ENCODE measurements at places on chromosomes 5 and 9. TPM values are rescaled to one million over a fixed set of nuclear protein-coding genes. Genes with fewer than 3 reads are reported as not detected.

The RUSC2 gene
- 18.2 TPM for total RNA-seq

GRCh38 chr5:76807296-76807695 lies 11.5 kb upstream of the F2RL1 start:
- DNase-seq = peak; percentile 88

GRCh38 chr5:93307557-93307956 lies 273.5 kb downstream of the NR2F1-AS1 start:
- DNase-seq = no peak

DNA sequence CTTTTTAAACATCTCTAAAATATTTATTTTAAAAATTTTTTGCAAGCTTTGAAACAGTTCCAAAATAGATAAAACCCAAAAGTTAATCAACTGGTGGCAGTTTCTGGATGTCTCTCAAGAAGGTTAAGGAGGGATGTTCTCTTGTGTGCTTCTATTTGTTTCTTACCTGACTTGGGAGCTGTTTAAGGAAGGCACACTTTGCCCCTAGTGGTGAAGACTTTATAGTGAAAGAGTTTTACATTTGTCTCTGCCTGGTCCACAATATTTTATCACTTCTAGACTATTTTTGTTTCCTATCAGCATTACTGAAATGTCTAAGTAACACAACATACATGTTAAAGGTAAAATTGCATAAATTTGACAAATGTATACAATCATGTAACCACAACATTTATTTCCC lies 552.8 kb downstream of the SEMA5A start:
- DNase-seq = no peak

GRCh38 chr9:116700882-116701865 lies 14.1 kb downstream of the TRIM32 start:
- no peak for DNase-seq

DNA sequence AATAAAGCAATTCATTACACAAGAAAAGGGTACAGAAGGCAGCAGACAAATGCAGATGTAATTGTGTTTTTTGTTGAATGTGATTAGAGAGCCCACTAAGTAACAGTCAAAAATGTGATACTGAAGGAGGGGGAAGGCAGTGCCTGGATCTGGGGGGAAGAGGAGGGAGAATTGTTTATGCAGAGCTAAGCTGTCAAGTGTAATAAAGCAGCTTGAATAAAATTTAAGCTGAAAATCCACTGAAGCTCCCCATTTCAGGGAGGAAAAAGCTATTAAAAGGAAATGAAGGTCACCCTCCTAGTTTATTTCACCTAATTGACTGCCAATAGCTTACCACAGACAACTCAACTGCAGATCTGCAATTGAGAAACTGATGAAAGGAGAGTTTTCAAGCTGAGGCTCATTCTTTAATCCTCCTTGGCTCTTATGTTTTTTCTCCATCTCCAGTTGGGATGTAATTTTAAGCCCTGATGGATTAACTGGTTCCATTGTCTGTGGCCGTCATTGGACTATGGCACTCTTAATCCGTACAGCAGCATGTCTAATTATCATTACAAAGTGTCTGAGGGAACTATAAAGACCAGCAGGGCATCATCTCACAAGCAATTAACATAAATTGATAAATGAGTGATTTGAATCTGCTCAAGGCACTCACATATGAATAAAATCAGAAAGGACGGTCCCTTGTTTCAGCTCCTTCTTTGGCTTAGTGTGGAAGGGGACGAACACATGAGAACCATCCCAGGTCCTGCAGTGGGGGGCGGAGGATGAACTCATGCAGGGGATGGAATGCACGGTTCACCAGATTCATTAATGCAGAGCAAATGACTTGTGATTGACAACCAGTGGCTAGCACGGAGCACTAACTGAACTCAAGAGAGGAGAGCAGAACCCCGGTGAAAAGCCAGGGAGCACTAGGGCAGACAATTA lies 38.5 kb downstream of the TLE1 start:
- no peak for DNase-seq

DNA sequence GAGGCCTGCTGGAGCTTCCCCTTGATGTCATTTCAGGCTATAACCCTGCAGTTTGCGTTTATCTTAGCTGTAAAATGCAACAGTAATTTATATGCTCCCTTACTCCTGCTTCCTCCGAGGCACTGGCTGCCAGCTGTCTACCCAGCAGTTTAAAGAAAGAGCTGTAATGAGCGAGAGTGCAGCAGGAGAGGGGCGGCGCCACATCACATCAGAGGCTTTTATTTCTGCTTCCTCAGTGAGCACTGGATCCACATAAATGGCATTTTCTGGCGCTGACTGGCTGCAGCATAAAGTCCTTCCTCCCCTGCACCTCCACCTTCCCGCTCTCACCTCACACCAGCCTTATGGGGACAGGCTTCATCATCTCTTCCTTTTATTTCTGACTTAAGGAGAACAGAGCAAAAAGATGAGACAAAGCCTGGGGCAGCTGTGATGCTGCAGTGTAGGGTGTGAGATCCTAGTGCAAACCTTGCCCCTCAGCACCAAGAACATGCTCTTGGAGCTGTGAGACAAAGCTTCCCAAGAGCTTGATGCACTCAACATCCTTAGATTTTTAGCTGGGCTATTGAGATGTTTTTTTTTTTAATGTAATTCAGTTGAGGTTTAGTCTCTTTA lies 829.6 kb upstream of the ZNF608 start:
- DNase-seq = peak; percentile 36

- DNase-seq = no peak
These were observed 27.2 kb downstream of the ENC1 start for GRCh38 chr5:74613283-74613682.

DNA sequence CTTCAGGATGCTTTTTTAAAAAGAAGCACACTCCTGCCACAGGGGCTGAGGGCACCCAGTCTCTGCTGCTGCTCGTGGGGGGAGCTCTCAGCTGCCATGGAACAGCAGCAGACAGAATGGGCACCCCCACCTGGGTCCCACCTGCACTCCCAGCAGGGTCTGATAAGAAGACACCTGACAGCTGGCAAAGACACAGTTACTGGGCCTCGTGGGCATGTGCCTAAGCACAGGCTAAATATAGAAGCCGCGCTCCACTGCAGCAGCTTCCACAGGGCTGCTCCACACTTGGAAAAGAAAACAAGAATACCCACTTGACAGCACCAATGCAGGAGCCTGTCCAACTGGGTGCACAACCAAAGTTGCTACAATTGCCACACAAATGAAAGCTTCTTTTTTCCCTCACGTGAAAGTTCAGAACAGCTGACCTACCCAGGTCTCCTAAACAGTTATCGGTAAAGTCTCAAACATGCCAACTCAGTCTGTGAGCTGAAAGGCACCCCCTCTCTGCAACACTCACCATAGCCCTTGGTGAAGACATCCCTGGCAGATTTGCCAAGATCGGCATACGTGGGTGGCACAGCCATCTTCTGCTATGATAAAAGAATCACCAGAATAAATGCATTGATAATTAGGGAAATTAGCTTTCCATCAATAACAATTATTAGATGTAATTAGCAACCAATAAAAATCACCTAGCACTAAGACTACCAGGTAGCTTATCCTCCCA lies 12.2 kb downstream of the VDAC1 start:
- DNase-seq = no peak
